Femur (tissue), 1 donor: ENCODE measurements at places on chromosomes 11 and 22.

DNA sequence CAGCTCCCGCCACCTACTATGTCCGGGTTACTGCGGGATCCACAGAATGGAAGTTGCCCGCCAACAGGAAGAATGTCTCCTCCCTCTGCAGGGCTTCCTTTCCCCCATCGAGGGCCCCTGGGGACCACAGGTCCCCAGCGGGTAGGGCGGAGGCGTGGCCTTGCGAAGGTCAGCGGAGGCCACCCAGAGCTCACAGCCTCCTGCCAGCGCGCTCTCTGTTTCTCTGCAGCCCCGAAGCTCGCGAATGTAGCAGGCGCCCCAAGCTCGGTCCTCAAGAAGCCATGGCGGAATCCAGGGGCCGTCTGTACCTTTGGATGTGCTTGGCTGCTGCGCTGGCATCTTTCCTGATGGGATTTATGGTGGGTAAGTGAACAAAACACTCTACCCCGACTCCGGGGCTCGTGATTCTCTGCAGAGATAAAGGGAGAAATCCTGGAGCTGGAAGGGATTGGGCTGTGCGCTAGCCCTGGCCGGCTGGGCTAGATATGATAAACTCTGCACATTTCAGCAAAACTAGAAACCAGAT, at the start of gene NAALAD2:
TSS of gene NAALAD2 (plus strand) at position 186 of the 526 bp plus-strand sequence. CDS start at position 282, 96 bp downstream.
- DNase-seq: peak; percentile 68

- DNase-seq: no peak
Observed at GRCh38 chr11:31237819-31238760, 131.4 kb downstream of the DCDC1 start.

DNA sequence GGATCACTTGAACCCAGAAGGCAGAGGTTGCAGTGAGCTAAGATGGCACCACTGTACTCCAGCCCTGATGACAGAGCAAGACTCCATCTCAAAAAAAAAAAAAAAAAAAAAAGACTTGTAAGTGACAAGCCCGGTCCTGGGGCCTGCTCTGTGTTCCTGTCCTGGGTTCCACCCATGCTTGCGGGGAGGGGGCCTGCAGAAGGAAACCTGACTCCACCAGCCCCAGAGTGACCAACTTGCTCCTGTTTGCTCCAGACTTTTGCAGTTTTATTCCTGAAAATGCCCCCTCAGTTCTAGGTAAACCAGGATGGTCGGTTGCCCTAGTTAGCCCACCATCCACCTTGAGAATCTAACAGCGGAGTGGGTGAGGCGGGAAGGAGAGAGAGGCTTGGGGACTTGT, 10.1 kb upstream of the LRP5 start:
- no peak for DNase-seq

DNA sequence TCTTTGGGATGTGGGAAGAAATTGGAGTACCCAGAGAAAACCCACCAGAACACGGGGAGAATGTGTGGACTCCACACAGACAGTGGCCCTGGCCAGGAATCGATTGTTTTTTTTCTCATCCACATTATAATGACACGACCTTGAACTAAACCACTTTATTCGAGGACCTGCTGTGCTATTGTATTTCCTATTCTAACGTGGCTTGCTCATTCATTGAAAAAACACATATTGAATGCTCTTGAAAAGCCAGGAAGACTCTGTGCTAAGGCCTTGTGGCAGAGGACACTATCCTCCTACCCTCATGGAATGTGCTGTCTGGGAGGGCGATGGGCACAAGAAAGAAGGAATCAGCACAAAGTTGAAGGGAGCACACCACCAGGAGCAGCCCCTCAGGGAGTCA, 9.1 kb upstream of the SREBF2 start:
- no peak for DNase-seq

GRCh38 chr11:121636081-121636799, 183.5 kb upstream of the SORL1-AS1 start:
- no peak for DNase-seq

- no peak for DNase-seq
Observed at GRCh38 chr11:88454881-88455280, 117.3 kb upstream of the CTSC start.

DNA sequence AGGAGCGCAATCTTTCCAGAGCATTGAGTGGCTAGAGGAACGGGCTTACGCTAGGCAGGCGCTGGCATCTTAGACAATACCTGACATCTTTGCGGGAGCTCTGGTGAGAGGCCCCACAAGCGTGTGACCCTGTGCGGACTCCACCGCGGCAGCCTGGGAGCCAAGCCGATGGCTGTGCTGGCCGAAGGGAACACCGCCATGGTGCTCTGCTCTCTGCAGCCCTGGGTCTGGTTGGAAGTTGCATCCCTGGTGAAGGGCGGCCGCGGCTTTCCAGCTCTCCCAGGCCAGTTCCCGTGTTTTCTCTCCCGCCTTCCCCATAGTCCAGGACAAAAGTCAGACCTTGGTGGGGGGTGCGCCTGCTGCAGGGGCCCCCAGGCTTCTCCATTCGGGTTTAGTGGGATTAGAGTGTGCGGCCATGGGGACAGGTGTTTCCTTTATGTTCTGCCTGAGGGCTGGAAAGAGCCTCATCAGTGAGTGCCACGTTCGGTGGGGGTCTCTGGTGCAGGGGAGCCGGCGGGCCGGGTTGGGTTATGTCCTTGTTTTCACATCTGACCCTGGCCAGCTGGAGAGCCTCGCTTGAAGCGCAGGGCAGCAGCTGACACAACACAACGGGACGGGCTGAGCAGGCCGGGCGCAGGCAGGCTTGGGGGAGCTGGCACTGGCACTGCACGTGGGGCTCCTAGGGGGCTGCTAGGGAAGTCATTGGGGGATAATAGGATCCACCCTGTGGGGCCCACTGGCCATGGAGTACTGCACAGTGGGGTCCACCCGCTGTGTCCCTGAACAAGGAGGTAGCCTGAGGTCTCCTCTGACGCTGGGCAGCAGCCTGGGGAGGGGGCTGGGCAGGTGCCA, 94.8 kb downstream of the KCNQ1 start:
- DNase-seq: peak; percentile 61

GRCh38 chr11:2289350-2289749, 12.4 kb downstream of the C11orf21 start:
- DNase-seq: no peak

GRCh38 chr11:47185305-47186075, 744 bp downstream of the PACSIN3 start:
- peak; percentile 84 for DNase-seq

DNA sequence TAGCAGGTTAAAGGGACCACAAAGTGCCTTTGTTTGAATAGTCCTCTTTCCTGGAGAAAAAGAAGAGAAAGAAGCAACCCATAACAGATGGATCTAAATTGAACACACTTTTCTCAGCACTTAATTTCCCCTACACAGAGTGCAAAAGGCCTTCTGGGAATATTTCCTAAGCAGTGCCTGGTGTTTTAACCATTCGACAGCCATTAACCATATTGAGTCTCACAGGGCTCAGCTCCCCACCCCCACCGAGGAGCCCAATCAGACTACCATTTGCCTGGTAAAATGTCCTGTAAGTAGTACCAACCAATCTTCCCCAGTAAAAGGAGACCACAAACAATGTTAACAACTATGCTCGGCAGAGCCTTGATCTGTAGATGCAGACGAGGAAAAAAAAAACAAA, 40.7 kb upstream of the SLC6A5 start:
- no peak for DNase-seq

DNA sequence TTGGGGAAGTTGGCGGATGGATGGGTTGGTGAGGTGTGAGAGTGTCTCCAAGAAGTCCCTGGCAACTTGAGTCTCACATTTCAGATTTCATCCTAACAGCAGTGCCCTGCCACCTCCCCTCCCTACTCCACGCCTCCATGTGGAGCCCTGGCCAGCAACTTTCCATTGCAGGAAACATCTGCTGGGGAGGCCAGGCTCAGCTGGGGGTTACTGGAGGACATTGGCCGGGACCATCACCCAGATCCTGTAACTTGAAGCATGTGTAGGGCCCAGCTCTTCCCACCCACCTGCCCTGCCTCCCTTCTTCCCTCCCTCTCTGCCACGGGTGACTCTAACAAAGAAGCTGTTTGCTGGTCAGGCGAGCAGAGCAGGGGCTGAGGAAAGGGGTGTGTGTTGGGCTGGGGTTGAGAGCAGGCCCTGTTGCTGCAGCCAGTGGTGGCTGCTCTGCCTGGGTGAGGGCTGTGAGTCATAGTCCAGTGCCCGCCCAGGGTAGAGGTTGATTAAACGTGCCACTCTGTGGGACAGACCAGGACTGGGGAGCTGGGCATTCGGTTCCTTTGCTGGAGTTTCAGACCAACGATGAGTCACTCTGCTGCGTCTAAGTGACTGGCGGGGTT, 64.0 kb downstream of the SCN3B start:
- DNase-seq: peak; percentile 81

DNA sequence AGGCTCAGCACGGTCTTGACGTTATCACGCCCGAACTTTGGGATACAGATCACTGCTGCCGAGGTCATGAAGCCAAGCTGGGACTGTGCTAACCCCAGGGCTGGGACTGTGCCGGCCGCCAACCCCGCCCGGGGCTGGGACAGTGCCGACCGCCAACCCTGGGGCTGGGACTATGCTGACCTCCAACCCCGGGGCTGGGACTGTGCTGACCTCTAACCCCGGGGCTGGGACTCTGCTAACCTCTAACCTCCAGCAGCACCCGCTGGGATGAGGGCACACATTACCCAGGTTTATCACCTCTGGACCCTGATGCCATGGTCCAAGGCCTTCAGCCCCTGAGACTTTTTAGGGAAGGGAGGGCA, 129.7 kb downstream of the IGLL1 start:
- no peak for DNase-seq

GRCh38 chr11:84414920-84415319, 1128.8 kb upstream of the CCDC90B start:
- DNase-seq: no peak

GRCh38 chr11:6248248-6248647, 9.4 kb downstream of the CNGA4 start:
- no peak for DNase-seq

GRCh38 chr11:66115638-66116301, 45.7 kb downstream of the PACS1 start:
- DNase-seq: no peak

- no peak for DNase-seq
Observed at GRCh38 chr11:100932474-100933100, 197.0 kb downstream of the PGR start.

DNA sequence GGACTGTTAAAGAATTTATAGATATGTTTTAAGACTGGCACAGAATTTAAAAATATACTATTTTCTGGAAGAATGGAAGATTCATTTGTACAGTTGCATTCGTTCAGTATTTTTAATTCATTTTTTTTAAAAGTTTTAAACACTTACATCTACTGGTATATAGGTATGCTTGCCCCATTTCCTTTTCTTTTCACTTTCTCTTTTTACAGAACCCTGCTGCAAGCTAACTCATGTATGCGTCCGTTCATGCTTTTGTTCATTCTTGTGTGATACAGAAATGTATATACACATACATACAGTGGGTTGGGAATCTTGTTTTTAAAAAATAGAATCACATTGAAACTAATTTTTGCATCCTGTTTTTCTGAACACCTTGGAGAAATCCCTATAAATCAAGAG, 31.0 kb downstream of the PACS1 start:
- DNase-seq: no peak

GRCh38 chr11:60631944-60632343, 67.5 kb upstream of the MS4A8 start:
- DNase-seq: no peak

DNA sequence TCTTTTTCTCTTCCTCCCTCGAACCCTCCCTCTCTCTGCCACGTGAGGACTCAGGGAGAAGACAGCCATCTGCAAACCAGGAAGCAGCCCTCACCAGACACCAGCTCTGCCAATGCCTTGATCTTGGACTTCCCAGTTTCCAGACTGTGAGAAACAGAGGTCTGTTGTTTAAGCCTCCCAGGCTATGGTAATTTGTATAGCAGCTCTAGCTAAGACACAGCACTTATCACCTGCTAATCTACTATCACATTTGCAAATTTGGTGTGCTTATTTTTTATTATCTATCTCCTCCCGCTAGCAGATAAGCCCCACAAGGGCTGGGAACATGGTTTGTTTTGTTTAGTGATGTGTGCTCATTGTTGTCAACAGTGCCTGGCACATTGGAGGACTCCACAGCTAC, 124.8 kb upstream of the OPCML start:
- no peak for DNase-seq

DNA sequence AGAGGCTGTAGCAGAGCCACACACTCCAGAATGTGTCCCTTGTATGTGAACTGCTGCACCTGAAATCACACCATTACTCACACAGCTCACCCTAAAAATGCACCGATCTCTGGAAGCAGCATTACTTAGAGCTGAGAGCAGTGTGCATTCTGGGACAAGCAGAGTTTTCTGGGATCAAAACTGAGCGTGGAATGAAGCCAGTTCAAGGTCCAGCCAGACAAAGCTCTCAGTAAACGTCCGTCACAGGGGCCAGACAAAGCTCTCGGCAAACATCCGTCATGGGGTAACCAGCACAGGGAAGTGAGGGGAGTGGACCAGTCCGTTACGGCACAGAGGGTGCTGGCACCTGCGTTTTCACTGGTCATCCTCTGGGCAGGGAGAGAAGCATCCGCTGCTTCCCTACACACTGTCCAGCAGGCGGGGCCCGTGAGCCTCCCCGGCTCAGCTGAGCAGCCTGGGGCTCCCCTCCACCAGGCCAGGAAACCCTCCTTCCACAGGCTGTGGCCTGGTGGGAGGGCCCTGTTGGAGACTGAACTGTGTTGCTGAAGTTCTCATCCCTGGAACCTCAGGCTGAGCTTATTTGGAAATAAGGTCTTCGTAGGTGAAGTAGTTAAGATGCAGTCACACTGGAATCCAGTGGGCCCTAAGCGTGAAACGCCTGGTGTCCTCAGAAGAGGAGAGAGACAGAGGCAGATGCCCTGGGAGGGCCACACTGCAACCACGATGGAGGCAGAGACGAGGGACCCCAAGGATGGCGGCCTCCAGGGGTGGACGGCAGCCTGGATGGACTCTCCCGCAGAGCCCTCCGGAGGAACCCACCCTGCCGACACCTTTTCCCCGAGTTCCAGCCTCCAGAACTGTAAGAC, 883.9 kb downstream of the BRD1 start:
- no peak for DNase-seq

DNA sequence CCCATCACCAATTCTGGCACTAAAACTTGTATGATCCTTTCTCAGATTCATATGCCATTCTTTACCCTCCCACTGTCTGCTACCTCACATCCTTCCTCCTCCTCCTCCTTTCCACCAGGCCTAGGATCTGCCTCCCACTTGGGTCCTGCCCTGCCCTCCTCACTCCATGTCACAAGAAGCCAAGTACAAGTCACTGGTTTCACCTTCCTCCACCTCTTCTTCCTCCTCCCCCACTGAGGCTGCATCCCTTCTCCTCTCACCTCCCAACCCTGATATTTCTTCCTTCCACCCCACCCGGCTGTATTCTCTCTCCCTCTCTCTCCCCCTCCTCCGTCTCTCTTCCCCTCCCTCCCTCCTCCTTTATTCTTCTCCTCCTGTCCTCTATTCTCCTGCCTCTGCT, 46.6 kb downstream of the LARGE1 start:
- DNase-seq: no peak
